Stomach (tissue), 19 donors: ENCODE measurements at places on chromosomes 4 and X. TPM values are rescaled to one million over a fixed set of nuclear protein-coding genes. Genes with fewer than 3 reads are reported as not detected.
A peak's percentile ranks its signal among the peaks of the same experiment; 100 is the strongest.

The TRIML2 gene
- not detected for total RNA-seq

The CTAG2 gene
- not detected for total RNA-seq

GRCh38 chrX:32269866-32270265 lies 941.5 kb downstream of the DMD start:
- peak; percentile 48 for DNase-seq
- H3K4me1 ChIP-seq: no peaks in the 10 kb centered on the region
- H3K27me3 ChIP-seq: peaks cover 3% of the 10 kb centered on the region
- H3K27ac ChIP-seq: no peak overlapping the region

GRCh38 chr4:58732973-58733372 lies 1622.8 kb upstream of the IGFBP7 start:
- no peaks in the 10 kb centered on the region for H3K36me3 ChIP-seq
- no peak overlapping the region for H3K27ac ChIP-seq
- no peaks in the 10 kb centered on the region for H3K27me3 ChIP-seq
- no peak overlapping the region for H3K4me3 ChIP-seq
